A549 treated with ZK216348 at 1 μM for 4 hours (cell line): ENCODE measurements at places on chromosomes 5 and 9. TPM values are rescaled to one million over a fixed set of nuclear protein-coding genes. Genes with fewer than 3 reads are reported as not detected.

The PHF24 gene
- total RNA-seq, result 0.05 to 0.29 TPM (median 0.12 TPM) in 4 of 5 replicates, not detected in the other

The ANKRD31 gene
- total RNA-seq, result 0.05 to 0.08 TPM (median 0.06 TPM) in 5 replicates

The C5 gene
- total RNA-seq, result 11.3 to 15.8 TPM (median 12.2 TPM) in 5 replicates

The STC2 gene
- total RNA-seq, result 43.1 to 66.8 TPM (median 48.5 TPM) in 5 replicates

The OMD gene
- not detected in 5 replicates for total RNA-seq

The PCDHGA11 gene
- total RNA-seq, result 0.05 to 0.07 TPM in 2 of 5 replicates, not detected in the others

The KCNMB1 gene
- not detected in 5 replicates for total RNA-seq

The ITGA1 gene
- 0.55 to 2.1 TPM (median 1.5 TPM) in 5 replicates for total RNA-seq

The LCP2 gene
- total RNA-seq, result not detected in 5 replicates

The PCDHA1 gene
- total RNA-seq, result 0.14 to 0.48 TPM (median 0.19 TPM) in 5 replicates

The DNAJC25 gene
- total RNA-seq, result 10.3 to 14.7 TPM (median 11.3 TPM) in 5 replicates
